ENCODE measurements at places on chromosomes 3 and 15.

DNA sequence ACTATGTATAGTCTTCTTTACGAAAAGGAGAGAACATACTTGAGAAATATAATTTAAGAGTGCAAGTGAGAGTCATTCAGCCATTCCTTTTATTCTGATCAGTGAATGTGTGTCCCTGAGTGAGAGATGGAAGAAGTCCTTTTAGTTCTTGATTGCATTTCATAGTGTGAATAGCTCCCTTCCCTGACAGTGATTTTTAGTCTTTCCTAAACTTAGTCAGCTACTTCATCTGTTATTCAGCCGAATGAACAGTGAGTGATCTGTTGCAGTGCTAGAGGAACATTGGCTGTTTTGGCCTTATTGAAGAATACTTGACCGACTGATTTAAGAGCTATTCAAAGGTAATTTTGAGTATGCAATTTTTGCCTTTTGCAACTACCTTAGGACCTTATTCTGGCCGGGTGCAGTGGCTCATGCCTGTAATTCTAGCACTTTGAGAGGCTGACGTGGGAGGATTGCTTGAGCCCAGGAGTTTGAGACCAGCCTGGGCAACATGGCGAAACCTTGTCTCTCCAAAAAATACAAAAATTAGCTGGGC, 45.5 kb downstream of the UBE2E2 start:
- DNase-seq, result no peak

- no peak for DNase-seq
These were observed 649.7 kb upstream of the KCNMB2 start for GRCh38 chr3:177886501-177886900.

DNA sequence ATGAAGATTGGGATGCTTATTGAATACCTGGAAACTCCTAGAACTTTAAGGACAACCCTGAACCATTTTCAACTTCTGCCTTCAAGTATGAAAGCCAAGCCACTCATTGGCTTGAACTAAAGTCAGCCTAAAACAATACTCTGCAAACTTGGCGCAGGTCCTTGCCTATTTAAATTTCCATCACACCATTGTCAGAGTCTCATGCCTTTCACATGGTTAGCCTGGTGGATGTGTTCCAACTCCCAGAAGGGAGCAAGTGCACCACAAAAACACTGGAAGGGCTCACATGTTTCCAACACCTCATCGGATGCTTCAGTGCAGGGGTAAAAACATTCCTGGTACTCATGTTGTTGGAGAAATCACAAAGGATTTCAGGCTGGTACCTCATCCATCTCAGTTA, 511.6 kb upstream of the MDFIC2 start:
- no peak for DNase-seq

DNA sequence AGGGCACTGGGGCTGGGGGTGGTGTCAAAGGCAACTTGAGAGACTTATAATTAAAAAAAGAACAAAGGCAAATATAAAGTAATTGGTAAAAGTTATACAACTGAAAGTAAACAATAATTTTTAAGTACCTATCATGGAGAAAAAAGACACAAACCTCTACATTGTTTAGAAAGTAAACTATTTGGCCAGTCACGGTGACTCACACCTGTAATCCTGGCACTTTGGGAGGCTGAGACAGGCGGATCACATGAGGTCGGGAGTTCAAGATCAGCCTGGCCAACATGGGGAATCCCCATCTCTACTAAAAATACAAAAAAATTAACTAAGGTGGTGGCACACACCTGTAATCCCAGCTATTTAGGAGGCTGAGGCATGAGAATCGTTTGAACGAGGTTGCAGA, 25.8 kb downstream of the RPSA start:
- DNase-seq, result no peak

GRCh38 chr15:79872358-79873017, 24.3 kb downstream of the MTHFS start:
- DNase-seq, result no peak

DNA sequence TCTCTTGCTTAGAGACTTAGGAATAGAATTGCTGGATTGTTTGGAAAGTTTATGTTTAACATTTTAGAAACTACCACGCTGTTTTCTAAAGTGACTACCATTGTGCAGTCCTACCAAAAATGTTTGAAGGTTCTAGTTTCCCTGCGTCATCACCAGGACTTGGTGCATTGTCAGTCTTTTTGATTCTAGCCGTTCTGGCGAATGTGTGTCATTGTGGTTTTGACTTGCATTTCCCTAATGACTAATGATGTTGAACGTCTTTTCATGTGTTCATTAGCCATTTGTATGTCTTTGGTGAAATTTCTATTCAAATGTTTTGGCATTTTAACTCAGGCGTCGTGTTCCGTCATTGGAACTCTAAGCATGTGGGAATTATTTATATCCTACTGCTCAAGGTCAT, 58.0 kb downstream of the CHD2 start:
- no peak for DNase-seq

Measured in NCI-H2029 (cell line).